ENCODE measurements at places on chromosomes 4 and X.
A peak's percentile ranks its signal among the peaks of the same experiment; 100 is the strongest.

- peak; percentile 67 for DNase-seq
Measured at GRCh38 chr4:159283696-159284095, 180.8 kb downstream of the RAPGEF2 start.

GRCh38 chr4:160887668-160888067 is 1276.1 kb downstream of the FSTL5 start:
- no peak for DNase-seq

DNA sequence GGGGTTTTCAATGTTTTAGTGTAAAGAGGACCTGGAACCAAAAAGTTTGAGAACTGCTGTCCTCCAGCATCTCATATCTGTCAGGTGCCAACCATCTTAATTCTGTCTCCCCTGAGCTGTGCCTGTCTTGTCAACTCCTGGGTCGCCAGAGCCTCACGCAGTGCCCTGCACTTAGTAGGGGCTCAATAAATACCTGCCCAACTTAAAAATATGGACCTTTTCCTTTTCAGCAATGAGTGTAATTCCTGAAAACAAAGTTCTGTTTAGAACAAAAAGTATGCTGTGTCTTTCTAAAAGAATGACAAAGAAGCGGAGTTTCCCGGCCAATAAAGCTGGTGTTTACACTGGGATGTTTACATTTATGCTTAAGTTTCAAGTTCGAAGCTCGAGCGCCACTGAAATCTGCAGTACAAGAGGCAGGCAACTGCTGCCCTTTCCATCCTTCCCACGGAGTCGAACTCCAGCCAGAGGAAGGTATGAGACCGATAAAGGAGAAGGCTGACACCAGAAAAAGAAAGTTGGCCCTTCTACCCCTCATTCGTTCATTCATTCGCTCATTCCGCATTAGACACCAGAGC is 1.1 kb upstream of the HTATSF1 start:
- DNase-seq: no peak

- DNase-seq: peak; percentile 17
Measured at GRCh38 chr4:99945718-99946355, 581 bp downstream of the DNAJB14 start.

GRCh38 chr4:6452116-6452896 is 20.1 kb downstream of the PPP2R2C start:
- no peak for DNase-seq

GRCh38 chr4:56318555-56318954 is 68.7 kb downstream of the AASDH start:
- no peak for DNase-seq

- no peak for DNase-seq
Measured at GRCh38 chr4:57668621-57669020, 558.4 kb upstream of the IGFBP7 start.

DNA sequence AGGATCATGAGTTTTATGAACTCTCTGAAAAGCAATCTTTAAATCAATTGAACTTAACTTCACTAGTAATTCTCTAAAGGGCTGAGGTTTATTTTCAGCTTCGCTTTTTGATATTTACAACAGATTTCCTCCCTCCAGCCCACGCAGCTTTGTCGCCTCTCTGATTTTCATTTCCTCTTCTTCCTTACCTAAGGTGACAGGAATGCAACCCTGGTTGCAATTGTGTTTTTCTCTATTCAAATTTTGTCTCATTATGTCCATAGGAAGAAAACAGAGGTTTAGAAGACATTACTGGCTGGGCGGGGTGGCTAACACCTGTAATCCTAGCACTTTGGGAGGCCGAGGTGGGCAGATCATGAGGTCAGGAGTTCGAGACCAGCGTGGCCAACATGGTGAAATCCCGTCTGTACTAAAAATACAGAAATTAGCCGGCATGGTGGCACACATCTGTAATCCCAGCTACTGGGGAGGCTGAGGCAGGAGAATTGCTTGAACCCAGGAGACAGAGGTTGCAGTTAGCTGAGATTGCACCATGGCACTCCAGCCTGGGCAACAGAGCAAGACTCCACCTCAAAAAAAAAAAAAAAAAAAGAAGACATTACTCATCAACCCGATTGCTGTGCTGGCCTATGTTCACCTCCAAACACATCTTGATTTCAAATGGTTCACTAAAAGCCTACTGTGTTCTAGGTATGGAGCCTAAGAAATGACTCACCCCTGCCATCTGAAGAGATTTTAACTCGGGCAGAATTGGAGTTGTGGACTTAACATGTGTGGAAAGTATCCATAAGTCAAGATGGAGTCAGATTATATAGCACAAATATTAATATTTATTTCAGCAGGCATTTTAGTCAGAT is 36.8 kb downstream of the VSIG4 start:
- DNase-seq: no peak

Measured in A172 (cell line).